OCI-M1 (cell line): ENCODE measurements at places on chromosomes 5 and 9.

- DNase-seq: no peak
Observed at GRCh38 chr9:99573085-99573484, 248.6 kb upstream of the NR4A3 start.

GRCh38 chr5:178486239-178486641 lies 104.0 kb downstream of the COL23A1 start:
- no peak for DNase-seq

GRCh38 chr5:65395526-65396155 lies 86.1 kb downstream of the ADAMTS6 start:
- no peak for DNase-seq

DNA sequence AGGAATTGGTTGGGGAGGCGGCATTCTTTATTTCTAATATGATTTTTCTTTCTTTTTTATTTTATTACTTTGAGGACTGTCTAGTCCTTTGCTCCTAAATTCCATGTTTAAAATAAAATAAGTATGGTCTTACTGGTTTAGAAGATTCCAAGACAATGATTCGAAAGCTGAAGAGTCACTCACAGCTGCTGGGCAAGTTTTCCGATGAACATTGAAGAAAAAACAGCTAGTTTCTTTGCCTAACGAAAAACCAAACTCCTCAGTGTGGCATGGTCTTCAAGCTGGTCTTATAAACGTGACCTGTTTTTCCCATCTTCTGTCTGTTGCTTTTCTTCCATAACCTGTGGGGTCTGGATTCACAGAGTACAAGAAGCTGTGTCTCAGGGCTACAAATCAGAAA lies 25.1 kb downstream of the ZNF474 start:
- no peak for DNase-seq

- no peak for DNase-seq
Observed at GRCh38 chr9:79284081-79284480, 287.7 kb upstream of the TLE4 start.

DNA sequence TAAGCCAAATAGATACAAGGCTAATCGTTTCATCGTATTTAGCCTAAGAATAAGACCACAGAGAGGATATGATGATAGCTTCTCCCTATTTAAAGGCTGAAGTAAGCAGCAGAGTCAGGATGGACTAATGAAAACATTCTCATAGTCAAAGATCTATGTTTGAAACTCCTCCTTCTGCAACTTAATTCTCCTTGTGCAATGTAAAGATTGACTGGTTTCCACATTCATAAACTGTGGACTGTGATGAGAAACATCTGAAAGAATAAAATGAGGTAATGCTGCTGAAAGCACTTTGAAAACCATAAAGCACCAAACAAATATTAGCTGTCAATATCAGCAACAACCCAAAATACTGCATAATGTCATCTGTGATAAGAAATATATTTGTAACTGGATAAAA lies 361.9 kb downstream of the CSNK1G3 start:
- no peak for DNase-seq

GRCh38 chr5:423626-424261 lies 19.2 kb upstream of the EXOC3 start:
- DNase-seq: no peak

GRCh38 chr9:128987805-128988204 lies 40.3 kb downstream of the NUP188 start:
- no peak for DNase-seq
